ENCODE measurements at places on chromosomes 16 and 17.

DNA sequence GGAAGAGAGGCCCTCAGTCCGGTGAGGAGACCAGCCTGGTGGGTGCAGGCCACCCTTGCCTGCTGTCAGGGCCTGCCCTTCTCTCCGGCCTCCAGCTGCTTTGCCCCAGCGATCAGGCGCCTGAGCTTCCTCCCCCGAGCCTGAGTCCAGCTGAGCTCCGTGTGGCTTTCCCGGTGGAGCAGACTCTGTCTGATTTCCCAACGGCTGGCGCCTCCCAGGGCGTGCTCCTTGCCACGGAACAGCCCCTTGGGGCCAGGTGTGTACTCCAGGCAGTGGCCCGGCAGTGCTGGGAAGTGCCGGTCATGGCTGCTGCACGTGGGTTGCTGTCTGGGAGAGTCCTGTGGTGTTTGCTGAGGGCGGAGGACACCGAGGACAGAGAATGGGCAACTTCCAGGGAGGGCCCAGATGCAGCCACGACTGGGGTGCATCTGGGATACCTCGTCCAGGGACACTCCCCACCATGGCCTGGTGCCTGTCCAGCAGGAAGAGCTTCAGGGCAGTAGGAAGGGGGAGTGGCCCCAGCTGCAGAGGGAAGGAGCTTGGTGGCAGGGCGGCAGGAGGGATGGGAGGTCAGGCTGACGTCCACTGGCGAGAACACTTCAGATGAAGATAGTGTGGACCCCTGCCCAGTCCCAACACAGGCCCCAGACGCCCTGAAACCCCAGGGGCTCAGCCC lies 22.5 kb downstream of the METRNL start:
- DNase-seq: no peak

DNA sequence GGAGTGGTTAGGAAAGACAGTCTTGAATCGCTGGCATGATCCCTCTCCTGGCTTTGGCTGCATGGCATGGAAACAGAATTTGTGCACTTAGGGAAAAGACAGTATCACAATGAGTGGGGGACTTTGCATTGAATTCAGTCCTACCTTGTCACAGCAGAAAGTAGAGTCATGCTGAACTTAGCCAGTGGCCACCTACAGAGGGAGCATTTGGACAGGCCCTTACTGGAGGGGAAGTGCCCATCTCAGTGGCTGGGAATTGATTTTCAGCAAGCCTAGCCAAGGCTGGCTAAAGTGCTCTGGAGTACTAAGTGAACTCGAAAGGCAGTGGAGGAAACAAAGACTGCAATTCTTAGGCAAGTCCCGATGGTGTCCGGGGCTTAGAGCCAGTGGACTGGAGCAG lies 364.3 kb upstream of the TOM1L1 start:
- no peak for DNase-seq

- DNase-seq: no peak
Observed at GRCh38 chr16:53952215-53953208, 248.6 kb downstream of the FTO start.

DNA sequence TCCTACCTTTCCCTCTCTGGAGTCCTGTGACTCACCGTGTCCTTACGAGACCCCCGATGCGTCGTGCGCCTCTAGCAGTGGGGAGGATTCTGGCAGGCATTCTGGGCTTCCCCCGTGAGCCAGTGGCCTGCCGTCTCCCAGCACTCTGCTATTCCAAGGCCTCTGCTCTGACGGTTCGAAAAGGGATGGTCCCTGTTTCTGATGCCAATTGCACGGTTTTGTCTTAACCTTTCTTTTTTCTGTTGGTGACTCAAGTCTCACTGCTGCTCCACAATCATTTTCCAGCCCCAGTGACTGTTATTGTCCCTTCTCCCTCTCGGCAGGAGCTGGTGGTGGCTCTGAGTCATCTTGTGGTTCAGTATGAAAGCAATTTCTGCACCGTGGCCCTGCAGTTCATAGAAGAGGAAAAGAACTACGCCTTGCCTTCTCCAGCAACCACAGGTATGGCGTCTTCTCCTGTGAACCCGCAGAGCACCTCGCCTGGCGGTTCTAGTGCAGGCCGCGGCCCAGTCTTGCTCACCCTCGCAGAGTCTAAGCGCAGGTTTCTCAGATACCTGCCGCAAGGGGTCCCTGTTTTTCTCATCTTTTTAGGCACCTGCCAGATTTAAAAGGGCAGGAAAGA lies 100.1 kb upstream of the CHMP6 start:
- no peak for DNase-seq

- DNase-seq: no peak
Observed at GRCh38 chr16:67441271-67441753, 10.4 kb downstream of the HSD11B2 start.

- no peak for DNase-seq
Observed at GRCh38 chr17:34654276-34654880, 75.0 kb downstream of the TMEM132E start.

- no peak for DNase-seq
Observed at GRCh38 chr16:65828296-65828695, 538.2 kb upstream of the CDH5 start.

DNA sequence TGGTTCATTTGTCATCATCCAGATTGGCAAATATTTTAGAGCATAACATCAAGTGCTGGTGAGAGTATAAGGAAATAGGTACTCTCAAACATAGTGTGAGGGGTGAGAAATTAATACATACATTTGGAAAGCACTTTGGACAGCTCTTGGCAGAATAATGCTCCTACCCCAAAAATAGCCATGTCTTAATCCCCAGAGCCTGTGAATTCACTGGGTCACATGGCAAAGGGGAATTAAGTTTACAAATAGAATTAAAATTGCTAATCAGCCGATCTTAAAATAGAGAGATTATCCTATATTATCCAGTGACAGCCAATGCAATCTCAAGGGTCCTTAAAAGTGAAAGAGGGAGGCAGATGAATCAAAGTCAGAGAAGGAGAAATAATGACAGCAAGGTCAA lies 38.8 kb upstream of the ANKFN1 start:
- DNase-seq: no peak

GRCh38 chr17:60525328-60525684 lies 736 bp downstream of the APPBP2 start:
- DNase-seq: no peak

DNA sequence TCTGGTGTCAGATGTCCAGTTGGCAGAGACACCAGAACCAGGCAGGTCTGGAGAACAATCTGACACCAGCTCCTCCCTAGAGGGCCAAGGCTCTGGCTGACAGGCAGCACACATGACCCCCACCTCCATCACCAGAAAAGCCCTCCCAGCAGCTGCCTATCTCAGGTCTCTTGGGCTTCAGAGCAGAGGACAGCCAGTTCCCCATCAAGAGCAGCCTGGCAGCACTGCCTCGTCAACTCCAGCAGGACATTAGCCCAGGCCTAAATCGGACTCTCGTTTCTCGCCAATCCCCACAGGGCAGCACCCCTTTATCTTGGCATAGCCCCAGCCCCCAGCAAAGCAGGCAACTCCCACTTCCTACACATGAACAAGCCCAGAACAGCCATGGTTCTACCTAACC lies 4.4 kb downstream of the JUP start:
- DNase-seq: no peak

DNA sequence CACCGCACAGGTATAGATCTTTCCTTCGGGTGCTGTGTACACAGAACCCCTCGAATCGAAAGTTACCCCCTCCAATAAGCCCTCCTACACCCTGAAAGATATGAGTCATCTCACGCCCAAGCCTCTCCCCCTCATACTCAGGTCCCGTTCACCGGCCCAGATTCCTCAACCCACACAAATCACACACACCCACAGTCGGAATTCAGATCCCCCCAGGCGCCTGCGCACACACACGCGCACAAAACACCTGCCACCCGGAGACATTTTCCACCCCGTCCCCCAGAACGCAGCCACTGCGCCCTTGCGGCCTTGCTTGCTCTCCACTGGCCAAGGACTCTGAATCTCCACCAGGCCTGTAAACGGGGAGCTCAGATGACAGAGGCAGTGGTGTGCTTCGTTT lies 4.9 kb downstream of the JPH3 start:
- no peak for DNase-seq

GRCh38 chr16:63938661-63939060 lies 1183.2 kb downstream of the CDH11 start:
- no peak for DNase-seq

DNA sequence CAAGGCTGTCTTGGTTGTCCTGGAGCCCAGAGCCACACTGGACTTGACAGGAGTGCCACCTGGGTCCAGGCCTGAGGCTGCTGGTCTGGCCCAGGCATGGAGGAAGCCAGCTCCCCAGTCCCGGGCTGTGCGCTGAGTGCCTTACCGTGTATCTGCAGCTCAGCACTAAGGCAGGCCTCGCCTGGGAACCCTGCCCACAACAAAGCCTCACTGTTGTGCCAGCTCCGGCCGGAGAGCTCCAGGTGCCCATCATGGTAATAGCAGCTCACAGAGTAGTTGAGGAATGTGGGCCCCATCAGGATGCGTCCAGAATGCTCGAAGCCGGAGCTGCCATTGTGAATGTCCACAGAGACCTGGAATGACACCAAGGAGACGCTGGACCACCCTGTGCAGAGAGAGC lies 72.2 kb downstream of the RMI2 start:
- DNase-seq: no peak

GRCh38 chr17:77374170-77374936 lies 233.6 kb downstream of the SEC14L1 start:
- DNase-seq: no peak

GRCh38 chr17:5621026-5621425 lies 36.7 kb upstream of the NLRP1 start:
- DNase-seq: no peak

GRCh38 chr17:19724501-19725420 lies 8.4 kb upstream of the SLC47A2 start:
- no peak for DNase-seq

DNA sequence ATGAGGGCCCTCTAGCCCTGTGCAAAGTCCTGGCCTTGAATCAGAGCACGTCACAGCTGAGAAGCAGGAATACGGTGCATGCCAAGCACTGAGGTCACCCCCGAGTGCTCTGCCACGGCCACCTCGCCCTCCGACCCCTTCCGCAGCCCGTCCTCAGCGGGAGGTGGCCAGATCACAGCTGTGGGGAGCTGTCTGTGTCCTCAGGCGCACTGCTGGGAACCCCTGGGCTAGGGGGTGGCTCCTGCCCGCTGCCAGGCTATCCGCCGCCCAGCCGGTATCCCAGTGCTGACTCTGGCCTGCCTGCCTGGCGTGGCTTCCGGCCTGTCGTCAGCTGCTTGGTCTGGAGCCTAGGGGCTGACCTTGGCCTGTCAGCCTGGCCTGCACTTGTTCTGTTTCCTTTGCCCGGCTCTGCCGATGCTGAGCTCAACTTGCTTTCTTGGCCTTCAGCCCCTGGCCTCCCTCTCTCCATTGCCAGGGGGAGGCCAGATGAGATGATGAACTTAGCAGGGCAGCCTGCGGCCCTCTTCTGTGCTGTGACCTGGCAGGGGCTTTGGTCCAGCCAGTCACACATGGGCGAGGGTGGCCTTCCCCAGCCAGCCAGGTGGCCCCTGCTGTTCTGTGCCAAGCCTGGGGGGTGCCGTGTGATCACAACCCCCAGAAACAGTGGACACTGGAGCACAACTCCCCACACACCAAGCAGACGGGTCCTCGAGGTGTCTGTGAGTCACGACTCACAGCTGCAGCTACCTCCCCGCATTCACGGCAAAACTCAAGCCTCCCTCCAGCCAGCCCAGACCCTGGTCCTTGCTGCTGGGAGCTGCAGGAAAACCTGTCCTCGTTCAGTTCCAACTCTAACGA lies 77.3 kb downstream of the ZDHHC7 start:
- DNase-seq: no peak

DNA sequence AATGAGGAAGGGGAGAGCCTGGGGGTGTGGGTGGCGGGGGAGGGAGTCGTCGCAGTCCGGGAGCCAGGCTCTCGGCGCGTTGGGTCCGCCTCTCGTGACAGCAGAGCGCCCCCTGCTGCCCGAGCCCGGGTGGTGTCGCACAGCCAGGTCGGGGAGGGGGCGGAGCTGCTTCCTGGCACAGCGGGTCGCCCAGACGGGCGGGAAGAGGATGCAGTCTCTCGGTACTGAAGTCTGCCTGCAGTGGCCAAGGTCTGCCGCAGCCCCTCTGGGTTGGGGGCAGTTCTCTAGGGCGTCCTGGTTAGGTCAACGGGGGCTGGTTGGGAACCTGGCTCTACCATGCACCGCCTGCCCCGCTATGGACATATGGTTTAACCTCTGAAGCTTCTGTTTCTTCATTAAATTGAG lies 38.2 kb upstream of the CCDC182 start:
- DNase-seq: peak; percentile 77

GRCh38 chr17:55567240-55568214 lies 56.3 kb upstream of the SMIM36 start:
- no peak for DNase-seq

- no peak for DNase-seq
Observed at GRCh38 chr16:70608521-70608920, 37.8 kb upstream of the IL34 start.

DNA sequence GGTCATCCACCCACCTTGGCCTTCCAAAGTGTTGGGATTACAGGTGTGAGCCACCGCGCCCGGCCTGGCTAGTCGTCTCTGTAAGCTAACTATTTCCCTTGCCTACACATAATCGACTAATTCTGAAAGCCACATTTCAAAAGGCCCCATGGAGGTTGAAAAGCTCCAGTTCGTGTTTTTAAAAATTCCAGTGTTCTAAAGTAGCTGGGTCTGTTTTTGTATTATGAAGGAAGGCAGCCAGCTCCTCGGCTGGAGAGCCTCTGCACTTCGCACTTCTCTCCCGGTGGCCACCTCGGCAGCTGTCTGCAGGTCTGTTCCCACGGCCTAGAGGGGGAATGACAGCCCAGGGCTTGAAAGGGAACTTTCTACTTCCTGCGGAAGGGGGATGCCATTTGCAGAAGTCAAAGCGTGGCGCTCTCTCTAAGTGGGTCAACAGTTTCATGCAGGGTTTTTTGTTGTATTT lies 16.9 kb downstream of the HASPIN start:
- peak; percentile 95 for DNase-seq

GRCh38 chr17:42751628-42752027 lies 6.8 kb upstream of the EZH1 start:
- no peak for DNase-seq

DNA sequence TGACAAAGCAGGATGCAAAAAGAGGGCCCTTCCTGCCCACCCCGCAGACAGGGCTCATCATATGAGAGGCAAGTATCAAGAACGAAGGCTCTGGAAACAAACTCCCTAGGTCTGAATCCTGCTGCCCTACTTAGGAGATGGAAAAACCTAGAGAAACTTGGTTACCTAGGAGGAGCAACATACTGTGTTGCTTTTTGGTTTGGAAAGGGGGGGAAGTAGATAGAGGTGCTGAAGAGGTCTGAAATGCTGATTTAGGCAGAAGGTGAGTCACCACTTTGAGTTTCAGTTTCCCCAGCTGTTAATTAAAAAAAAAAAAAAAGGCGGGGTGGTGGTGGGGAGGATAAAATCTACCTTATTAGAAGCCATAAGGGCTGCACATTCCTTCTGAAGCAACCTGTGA lies 1.5 kb downstream of the N4BP1 start:
- no peak for DNase-seq
